Upper lobe of right lung (tissue), 1 donor: ENCODE measurements at places on chromosomes 1 and 21. TPM values are rescaled to one million over a fixed set of nuclear protein-coding genes. Genes with fewer than 3 reads are reported as not detected.

DNA sequence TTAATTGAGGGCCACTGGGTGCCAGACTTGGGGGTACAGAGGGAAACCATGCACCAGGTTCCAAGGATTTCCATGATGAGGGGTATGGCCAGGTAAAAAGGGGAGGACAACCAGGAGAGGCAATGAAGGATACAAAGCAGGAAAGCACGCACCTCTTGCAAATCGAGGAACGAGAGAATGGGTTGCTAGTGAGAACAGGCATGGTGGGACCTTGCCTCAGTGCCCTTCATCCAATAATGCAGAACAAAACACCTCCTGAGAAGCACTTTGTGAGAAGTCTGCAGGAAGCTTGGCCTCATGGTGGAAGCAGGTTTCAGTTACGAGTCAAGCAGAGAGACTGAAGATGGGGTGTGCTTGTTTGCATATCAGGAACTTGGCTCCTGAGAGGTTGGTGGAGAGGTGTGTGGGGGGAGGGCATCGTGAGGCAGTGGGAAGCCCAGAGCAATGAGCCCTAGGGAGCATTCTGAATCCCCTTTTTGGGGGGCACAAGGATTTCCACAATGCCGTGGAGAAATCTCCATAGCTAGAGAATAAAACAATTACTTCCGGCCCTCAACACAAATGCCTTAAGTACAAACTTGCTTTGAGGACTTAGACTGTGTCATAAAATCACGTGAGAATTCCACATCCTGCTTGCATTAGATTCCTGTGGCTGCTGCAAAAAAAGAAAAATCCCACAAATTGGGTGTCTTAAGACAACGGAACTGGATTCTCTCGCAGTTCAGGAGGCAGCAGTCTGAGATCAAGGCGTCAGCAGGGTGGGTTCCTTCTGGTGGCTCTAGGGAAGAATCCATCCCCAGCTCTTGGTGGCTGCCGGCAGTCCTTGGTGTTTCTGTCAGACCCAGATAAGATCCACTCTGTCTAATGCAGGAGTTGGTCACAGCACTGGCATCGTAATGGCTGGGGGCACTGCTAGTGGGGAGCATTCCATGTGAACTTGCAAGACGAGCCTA lies 54.9 kb upstream of the BACE2 start:
- DNase-seq: no peak

DNA sequence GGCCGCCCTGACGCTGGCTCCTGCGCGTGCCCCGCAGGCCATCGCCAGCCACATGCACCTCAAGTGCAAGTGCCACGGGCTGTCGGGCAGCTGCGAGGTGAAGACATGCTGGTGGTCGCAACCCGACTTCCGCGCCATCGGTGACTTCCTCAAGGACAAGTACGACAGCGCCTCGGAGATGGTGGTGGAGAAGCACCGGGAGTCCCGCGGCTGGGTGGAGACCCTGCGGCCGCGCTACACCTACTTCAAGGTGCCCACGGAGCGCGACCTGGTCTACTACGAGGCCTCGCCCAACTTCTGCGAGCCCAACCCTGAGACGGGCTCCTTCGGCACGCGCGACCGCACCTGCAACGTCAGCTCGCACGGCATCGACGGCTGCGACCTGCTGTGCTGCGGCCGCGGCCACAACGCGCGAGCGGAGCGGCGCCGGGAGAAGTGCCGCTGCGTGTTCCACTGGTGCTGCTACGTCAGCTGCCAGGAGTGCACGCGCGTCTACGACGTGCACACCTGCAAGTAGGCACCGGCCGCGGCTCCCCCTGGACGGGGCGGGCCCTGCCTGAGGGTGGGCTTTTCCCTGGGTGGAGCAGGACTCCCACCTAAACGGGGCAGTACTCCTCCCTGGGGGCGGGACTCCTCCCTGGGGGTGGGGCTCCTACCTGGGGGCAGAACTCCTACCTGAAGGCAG lies 23.4 kb upstream of the ARF1 start:
- no peak for DNase-seq

- DNase-seq: no peak
Observed at GRCh38 chr1:204589409-204590038, 73.3 kb downstream of the MDM4 start.

CNR2 gene
- 0.06 TPM for total RNA-seq

ASPM gene
- total RNA-seq: 0.46 TPM

MPZ gene
- 2.5 TPM for total RNA-seq
